A549 treated with Mapracorat at 1 μM for 4 hours (cell line): ENCODE measurements at places on chromosomes 4 and X. TPM values are rescaled to one million over a fixed set of nuclear protein-coding genes. Genes with fewer than 3 reads are reported as not detected.

Gene SORCS2
- total RNA-seq = 3.4 to 6.4 TPM (median 4.8 TPM) in 5 replicates

Gene EIF1AX
- 95.3 to 101 TPM (median 96.7 TPM) in 5 replicates for total RNA-seq

Gene F8A2
- total RNA-seq = not detected in 5 replicates

Gene KCNIP4
- total RNA-seq = not detected in 5 replicates

Gene FHDC1
- 0.64 to 0.88 TPM (median 0.74 TPM) in 5 replicates for total RNA-seq

Gene FHIP1A
- 0.07 to 0.84 TPM (median 0.13 TPM) in 5 replicates for total RNA-seq

Gene CXCL3
- 2.8 to 4.8 TPM (median 4.3 TPM) in 5 replicates for total RNA-seq

Gene UCP1
- not detected in 5 replicates for total RNA-seq

Gene TCEAL2
- not detected in 5 replicates for total RNA-seq

Gene CLDN34
- total RNA-seq = not detected in 5 replicates

Gene HNRNPD
- 230 to 330 TPM (median 232 TPM) in 5 replicates for total RNA-seq

Gene TEC
- 1.7 to 2.5 TPM (median 1.9 TPM) in 5 replicates for total RNA-seq

Gene MAP3K15
- 1.7 to 2.2 TPM (median 2.0 TPM) in 5 replicates for total RNA-seq

Gene CT45A2
- total RNA-seq = not detected in 5 replicates

Gene RS1
- total RNA-seq = not detected in 5 replicates

Gene FAM156B
- total RNA-seq = 10.5 to 18.4 TPM (median 11.8 TPM) in 5 replicates

Gene MAP7D2
- total RNA-seq = 5.1 to 6.1 TPM (median 5.7 TPM) in 5 replicates

Gene CSAG1
- total RNA-seq = 0.26 to 0.92 TPM (median 0.43 TPM) in 4 of 5 replicates, not detected in the other

Gene HSD17B13
- total RNA-seq = not detected in 5 replicates

Gene RRH
- 0.08 to 0.17 TPM (median 0.12 TPM) in 3 of 5 replicates, not detected in the others for total RNA-seq

Gene SOWAHD
- 0.15 to 0.19 TPM in 2 of 5 replicates, not detected in the others for total RNA-seq

Gene NUP62CL
- 13.7 to 16.8 TPM (median 15.9 TPM) in 5 replicates for total RNA-seq

Gene SPP1
- total RNA-seq = 148 to 200 TPM (median 167 TPM) in 5 replicates

Gene MFAP3L
- total RNA-seq = 3.2 to 4.8 TPM (median 4.5 TPM) in 5 replicates

Gene GPR34
- 0.11 TPM in 1 of 5 replicates, not detected in the others for total RNA-seq

Gene BBS12
- total RNA-seq = 2.0 to 3.2 TPM (median 3.0 TPM) in 5 replicates

Gene TRPC5OS
- total RNA-seq = not detected in 5 replicates

Gene RAI2
- 0.13 to 0.27 TPM (median 0.15 TPM) in 5 replicates for total RNA-seq
